ENCODE measurements at places on chromosomes 5 and 9. TPM values are rescaled to one million over a fixed set of nuclear protein-coding genes. Genes with fewer than 3 reads are reported as not detected.
A peak's percentile ranks its signal among the peaks of the same experiment; 100 is the strongest.

Gene PCBD2
- 8.1 TPM for total RNA-seq

Gene CCDC152
- total RNA-seq, result 3.4 TPM

Gene TMEM174
- total RNA-seq, result not detected

GRCh38 chr5:65961633-65962032, 35.3 kb downstream of the ERBIN start:
- DNase-seq, result no peak

DNA sequence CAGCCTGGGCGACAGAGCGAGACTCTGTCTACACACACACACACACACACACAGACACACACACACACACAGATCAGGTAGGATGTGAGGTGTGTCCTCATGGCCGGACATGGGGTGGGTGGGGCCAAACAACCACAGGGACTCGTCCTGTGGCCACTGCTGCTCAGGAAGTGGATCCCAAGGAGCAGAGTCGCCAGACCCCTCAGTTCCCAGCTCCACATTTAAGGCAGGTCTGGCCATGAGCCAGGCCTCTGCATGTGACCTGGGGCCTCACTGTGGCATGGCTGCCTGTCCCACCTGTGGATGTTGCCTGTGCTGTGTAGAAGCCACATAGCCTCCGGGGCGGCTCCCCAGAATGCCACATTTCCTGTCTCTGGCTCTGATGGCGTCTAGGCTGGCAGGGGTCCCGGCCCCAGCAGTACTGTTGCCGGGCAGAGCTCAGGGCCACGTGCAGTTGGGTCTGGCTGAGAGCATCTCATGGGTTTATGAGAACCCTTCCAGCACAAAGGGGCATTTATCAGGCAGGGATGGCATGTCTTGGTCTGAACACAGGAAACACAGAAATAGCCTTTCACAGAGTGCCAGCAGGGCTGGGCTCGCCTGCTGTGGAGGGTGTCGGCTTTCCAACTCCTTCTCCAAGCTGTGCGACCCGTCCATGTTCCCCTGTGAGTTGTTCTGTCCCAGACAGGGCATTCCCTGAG, 9.9 kb upstream of the NINJ1 start:
- peak; percentile 83 for DNase-seq

DNA sequence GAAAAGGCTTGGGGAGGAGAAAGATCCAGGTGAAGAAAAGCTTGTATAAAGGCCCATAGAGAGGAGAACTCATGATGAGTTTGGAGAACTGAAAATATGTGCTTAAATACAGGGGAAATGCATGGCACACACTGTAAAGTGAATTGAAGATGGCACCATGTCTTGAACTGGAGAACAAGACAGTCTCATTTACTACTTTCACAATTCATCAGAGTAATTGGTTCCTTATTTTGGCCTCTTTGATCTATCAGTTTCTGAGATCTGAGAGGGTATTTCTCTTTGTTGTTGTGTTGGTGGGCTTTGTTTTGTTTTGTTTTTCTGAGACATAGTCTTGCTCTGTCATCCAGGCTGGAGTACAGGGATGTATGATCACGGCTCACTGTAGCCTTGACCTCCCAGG, 98.2 kb downstream of the CEMIP2 start:
- no peak for DNase-seq

DNA sequence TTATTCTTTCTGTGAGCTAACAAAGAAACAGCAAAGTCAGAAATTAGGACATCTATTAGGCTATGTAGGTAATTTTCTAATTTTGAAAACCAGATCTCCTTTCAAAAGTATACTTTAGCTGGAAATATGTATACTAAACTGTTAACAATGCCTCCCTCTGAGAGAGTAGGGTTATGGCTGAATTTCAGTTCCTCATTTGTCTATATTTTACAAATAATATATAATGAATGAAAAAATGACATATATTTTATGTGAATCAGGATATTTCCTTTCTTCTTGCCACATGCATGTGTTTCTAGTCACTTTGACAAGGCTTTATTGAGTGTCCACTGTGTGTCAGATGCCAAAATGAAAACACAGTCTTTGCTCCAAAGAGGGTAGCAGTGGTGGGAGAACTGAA, 15.4 kb downstream of the HACD4 start:
- no peak for DNase-seq

GRCh38 chr5:135208903-135209721, 175.1 kb upstream of the PITX1 start:
- peak; percentile 64 for DNase-seq
